Activated B cell treated with CpG ODN at 0.5 μM for 24 hours (primary cell): ENCODE measurements at places on chromosomes 2 and 18. TPM values are rescaled to one million over a fixed set of nuclear protein-coding genes. Genes with fewer than 3 reads are reported as not detected.

DNA sequence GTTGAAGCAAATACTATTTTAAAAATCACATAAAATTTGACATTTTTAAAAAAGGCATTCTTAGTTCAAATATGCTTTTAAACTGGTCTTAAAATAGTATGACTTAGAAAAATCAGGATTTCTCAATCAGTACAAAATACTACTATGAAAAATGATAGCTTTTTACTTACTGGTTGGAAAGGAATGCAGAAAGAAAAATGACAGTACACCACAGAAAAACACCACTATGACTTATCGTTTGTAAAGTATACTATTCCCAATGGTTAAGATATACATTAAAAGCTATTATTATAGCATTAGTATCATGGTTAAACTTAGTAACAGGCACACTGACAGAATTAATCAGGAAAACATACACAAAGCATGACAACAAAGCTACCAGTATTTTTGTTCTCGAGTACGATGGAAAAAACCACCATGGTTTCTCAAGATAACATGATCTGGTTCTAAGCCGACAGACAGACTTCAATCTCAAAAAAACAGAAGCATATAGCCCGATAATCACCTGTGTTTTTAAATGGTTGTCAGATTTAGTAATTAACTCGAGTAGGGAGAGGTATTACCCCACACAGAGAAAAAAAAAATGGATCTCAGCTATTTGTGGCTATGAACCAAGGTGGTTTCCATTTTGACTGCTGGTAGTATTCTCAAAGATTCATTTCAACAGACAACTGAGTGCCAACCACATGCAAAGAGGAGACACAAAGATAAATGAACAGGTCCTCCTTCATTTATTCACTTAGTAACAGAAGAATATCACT lies 39.1 kb downstream of the CUL3 start:
- DNase-seq: no peak

- DNase-seq: no peak
Observed at GRCh38 chr18:63342206-63342605, 22.6 kb upstream of the BCL2 start.

GRCh38 chr2:220114443-220114842 lies 487.0 kb downstream of the SLC4A3 start:
- no peak for DNase-seq

- DNase-seq: no peak
Observed at GRCh38 chr18:56576826-56577573, 61.4 kb downstream of the TXNL1 start.

- DNase-seq: peak; percentile 76
Observed at GRCh38 chr2:157876066-157876785, at the start of gene ACVR1. Gene ACVR1 (minus strand): TSS chr2:157876330. CDS start chr2:157799493, 76,837 bp downstream.

- DNase-seq: no peak
Observed at GRCh38 chr2:240573516-240574385, 5.5 kb downstream of the RNPEPL1 start.

GRCh38 chr2:121409388-121409787 lies 121.3 kb upstream of the RNU4ATAC start:
- DNase-seq: no peak

DHRS9 gene
- 0.71 and 1.2 TPM in 2 replicates for total RNA-seq

MBP gene
- total RNA-seq: 88.0 and 92.7 TPM in 2 replicates

DNA sequence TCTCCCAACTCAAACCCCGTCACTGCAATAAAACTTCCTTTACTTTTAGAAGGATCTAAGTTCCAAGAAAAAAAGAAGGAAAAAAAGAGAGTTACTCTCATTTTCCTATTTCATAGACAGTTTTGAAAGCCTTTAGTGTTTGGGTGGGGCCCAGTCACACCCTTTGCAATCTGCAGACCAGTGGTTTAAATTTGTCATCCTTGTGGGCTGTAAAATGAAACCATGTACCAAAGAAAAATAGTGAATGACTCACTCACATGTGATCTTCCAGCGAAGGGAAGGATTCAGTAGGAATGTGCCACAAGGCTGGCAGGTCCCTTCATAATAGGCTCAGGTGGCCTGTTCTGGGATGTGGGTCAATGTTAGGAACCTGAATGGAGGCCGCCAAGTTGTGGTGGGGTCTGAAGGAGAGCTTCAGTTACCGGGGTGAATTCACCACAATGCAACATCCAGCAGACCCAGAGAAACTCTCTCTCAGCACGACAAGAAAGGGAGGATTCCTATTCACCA lies 28.3 kb downstream of the ANXA4 start:
- no peak for DNase-seq

GRCh38 chr2:217907266-217907665 lies 95.5 kb downstream of the TNS1 start:
- no peak for DNase-seq

DNA sequence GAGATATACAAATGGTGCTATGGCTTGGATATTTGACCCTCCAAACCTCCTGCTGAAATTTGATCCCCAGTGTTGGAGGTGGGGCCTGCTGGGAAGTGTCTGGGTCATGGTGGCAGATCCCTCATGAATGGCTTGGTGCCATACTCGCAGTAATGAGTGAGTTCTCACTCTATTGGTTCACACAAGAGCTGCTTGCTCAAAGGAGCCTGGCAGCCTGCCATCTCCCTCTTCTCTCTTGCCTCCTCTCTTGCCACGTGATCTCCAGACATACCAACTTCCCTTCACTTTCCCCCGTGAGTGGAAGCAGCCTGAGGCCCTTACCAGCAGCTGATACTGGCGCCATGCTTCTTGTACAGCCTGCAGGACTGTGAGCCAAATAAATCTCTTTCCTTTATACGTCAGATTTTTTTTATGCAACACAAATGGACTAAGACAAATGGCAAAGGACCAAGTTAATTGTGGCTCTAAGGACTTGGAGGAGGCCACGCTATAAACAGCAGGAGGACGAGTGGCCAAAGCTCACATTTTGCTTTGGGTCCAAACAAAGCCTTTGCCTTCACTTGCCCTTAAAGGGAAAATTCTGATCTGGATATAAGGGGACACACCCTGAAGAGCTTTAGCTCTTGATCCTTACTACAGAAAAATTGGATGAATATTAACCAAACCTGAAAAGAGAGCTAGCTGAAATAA lies 214.7 kb downstream of the SS18 start:
- DNase-seq: no peak

ATP6V1B1 gene
- not detected in 2 replicates for total RNA-seq
